ENCODE measurements at places on chromosomes 7 and 10.

GRCh38 chr10:96764425-96765060 is 44.2 kb upstream of the PIK3AP1 start:
- no peak for DNase-seq

DNA sequence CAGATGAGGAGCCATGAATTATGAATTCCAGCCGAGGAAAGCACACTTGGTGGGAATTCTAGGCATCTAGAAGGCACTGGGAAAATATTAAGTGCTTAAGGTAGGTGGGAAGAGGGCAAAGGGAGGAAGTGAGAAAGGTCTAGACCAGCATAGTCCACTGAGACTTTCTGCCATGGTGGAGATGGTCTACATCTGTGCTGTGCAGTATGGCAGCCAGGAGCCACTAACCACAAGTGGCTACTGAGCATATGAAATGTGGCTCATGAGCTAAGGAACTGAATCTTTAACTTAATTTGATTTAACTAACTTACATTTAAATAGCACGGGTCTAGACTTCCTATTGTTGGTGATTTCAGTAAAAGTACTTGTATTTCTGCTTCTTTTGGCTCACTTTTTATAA is 82.5 kb upstream of the SEM1 start:
- no peak for DNase-seq

- DNase-seq: peak; percentile 93
Observed at GRCh38 chr7:26705567-26705966, 158.8 kb downstream of the SKAP2 start.

- DNase-seq: peak; percentile 47
Observed at GRCh38 chr7:2247141-2247995, 5.3 kb downstream of the NUDT1 start.

DNA sequence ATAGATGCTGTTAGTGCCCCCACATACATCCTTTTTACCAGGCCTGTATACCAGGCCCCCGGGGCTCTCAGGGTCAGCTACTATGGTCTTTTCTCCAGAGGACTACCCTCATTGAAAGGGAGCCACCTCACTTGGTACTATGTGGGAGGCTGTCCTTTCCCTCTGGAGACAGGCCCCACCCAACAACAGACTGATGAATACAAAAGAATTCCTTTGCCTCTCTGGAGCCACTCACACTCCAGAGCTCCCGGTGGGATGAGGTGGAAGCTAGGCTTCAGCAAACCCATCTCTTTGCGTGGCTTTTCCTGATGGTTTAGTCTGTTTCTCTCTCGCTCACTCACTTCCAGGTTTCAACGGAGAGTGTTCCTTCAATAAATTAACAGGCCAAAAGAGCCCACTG is 30.3 kb downstream of the ANKMY2 start:
- no peak for DNase-seq

GRCh38 chr10:10629512-10629911 is 388.2 kb upstream of the CELF2 start:
- no peak for DNase-seq

DNA sequence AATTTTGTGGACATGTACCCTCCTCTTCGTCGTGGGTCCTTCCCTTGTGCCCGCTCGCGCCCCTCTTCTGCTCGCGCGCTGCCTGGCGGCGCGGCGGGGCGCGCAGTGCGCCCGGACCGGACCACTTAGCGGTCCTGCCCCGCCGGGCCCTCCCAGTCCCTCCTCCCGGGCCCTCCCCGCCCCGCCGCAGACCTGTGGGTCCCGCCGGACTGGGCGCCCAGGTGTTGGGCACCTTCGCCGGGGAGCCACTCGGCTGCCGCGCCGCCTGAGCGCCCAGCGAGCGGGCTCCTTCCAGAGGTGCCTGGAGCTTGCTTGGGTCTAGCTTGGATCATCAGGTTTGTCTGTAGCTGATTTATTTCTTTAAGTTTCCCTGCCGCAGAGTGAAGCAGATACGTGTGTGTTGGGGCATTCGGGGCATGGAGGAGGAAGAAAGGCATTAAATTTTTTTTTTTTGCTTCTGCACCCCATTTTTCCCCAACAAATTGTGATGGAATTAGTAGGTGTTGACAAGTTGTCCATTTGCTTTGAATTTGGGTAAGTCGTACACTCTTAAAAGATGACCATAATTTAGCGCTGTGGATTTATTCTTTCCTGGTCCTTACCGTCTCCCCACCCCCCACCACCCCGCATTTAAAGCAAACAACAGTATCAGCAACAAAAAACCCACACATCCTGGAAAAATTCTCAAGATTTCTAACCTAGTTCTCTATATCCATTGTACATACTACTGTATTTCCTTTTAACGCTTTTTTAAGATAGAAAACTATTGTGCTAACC is 905 bp downstream of the C1GALT1 start:
- peak; percentile 66 for DNase-seq
